ENCODE measurements at places on chromosomes 11 and 22. TPM values are rescaled to one million over a fixed set of nuclear protein-coding genes. Genes with fewer than 3 reads are reported as not detected.

The PAMR1 gene
- total RNA-seq = 285 TPM

The MRGPRE gene
- total RNA-seq = not detected

The GPR83 gene
- total RNA-seq = 0.03 TPM

DNA sequence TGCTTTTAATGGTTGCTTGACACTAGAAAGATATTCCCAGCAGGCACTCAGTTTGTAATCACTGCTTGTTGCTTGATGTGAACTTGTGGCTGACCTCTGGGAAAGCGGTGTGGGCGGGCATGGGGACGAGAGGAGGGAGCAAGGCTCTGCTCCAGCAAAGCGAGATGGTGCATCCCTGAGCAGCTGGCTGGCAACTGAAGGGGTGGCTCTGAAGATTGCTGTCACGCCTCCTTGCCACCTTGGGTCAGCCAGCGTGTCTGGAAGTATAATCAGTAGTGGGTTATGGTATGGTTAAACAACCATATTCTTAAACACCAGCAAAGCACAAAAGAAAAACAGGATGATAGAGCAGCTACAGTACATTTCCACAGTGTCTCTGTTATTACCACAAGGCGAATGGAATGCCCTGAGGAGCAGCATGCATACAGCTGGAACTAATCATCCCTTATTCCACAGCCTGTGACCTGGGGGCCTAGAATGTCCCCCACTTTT is 124.5 kb downstream of the TRIM44 start:
- no peaks in the 10 kb centered on the region for H3K36me3 ChIP-seq
- no peak overlapping the region for H3K4me3 ChIP-seq
- no peak for DNase-seq
- H3K27ac ChIP-seq = no peak overlapping the region
- no peaks in the 10 kb centered on the region for H3K27me3 ChIP-seq

DNA sequence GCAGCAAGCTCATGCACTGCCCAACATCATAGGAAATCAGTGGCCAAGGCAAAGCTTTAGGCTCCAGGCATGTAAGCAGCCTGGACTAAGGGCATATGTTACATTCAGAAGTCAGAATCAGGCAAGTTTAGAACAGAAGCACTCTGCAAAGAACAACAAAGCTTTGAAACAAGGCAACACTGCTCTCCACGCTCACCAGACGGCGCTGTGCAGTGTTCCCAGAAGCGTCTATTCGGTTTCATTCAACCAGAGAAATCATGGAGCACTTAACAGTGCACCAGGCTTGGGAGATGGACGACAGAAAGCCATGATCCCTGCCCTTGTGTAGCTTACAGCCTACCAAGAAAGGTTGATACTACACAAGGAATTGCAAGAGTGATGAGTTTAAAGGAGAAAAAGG is 555.8 kb downstream of the BUD13 start:
- H3K4me3 ChIP-seq = no peak overlapping the region
- no peak for DNase-seq
- H3K27ac ChIP-seq = no peak overlapping the region
- H3K27me3 ChIP-seq = no peaks in the 10 kb centered on the region
- H3K36me3 ChIP-seq = no peaks in the 10 kb centered on the region
- no peaks in the 10 kb centered on the region for H3K4me1 ChIP-seq

DNA sequence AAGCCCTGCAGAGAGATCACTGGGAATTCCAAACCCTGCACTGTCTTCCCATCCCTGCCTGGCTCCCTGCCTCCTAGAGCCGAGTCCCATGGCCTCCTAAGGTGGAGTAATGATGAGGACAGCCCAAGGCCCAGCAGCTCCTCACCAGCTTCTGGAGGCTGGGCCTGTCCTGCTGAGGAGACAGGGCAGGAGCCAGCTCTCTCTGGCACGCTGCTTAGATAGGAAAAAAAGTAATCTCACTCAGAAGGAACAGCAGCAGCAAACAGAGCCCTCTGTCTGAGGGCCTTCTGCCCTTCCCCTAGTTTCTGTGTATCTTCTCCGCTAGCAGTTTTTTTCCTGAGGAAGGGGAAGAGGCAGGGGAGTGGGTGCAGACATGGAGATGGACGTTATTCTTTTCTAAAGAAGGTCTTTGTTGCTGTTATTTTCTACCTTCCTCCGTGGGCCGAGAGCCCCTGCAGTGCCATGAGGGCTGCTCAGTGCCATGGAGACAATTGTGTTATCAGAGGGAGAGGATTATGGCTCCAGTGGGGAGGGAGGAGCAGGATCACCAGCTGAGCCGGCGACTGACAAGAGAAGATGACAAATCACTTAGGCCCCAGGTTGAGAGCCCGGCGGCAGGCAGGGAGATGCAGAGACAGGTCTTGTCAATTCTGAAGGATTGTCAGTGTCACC is 315.3 kb downstream of the BUD13 start:
- H3K27me3 ChIP-seq = no peaks in the 10 kb centered on the region
- H3K27ac ChIP-seq = peak overlapping the region; percentile 85
- peak; percentile 76 for DNase-seq

DNA sequence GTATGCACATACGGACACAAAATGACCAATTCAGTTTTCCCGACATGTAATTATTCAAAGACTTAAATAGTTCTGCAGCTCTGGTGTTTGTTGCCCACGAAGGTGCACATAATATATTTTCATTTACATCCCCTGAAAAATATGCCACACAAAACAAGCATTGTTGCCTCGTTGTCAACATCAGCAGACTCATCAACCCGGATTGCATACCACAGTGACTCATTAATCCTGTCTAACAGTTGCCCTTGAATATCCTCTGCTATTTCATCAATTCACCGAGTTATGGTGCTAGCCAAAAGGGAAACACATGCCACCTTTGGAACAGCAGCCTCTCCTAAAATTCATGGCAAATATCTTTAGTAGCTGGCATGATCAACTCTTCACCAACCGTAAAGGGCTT is 582.2 kb downstream of the LRRC4C start:
- no peak overlapping the region for H3K27ac ChIP-seq
- no peaks in the 10 kb centered on the region for H3K27me3 ChIP-seq
- no peaks in the 10 kb centered on the region for H3K4me1 ChIP-seq

DNA sequence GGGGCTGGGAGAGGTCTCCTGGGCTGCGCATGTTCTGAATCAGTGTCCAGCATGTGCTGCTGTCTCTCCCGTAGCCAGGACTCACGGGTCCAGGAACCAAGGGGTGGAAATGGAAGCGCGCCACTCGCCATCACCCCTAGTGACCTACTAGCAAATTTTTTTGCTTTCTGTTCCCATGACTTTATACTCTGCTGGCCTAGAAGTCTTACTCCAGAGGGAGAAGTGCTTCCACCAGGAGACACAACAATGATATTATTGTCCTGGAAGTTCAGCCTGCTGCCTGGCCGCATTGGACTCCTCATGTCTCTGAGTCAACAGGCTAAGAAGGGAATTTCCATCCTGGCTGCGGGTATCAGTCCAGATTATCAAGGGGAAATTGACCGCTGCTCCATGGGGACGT is 729.7 kb downstream of the BRD1 start:
- no peak for DNase-seq
- H3K27me3 ChIP-seq = no peaks in the 10 kb centered on the region
- H3K27ac ChIP-seq = no peak overlapping the region
- no peaks in the 10 kb centered on the region for H3K36me3 ChIP-seq
- no peaks in the 10 kb centered on the region for H3K4me1 ChIP-seq

DNA sequence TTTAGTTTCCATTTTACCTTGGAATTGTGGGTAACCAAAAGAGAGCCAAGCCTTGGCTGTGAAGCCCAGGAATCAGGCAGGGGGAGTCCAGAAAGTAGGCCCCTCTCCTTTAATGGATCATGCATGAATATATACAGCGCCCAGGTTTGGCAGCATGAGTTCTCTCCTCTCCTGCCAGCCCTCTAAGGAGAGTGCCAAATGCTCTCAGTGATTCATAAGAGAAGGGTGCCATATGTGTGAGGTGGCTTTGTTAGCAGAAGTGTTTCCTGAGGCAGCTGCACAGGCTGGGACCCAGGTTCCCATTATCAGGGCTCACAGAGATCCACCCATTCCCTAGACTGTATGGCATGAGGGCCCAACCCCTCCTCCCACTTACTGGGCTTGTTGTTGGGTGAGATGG is 52.3 kb upstream of the SCUBE2 start:
- no peak overlapping the region for H3K27ac ChIP-seq
- H3K27me3 ChIP-seq = no peaks in the 10 kb centered on the region
- H3K4me1 ChIP-seq = peaks cover 30% of the 10 kb centered on the region
- H3K36me3 ChIP-seq = peaks cover 11% of the 10 kb centered on the region

All from neural progenitor cell (in vitro differentiated cells).